ENCODE measurements at places on chromosomes 12 and 14.

DNA sequence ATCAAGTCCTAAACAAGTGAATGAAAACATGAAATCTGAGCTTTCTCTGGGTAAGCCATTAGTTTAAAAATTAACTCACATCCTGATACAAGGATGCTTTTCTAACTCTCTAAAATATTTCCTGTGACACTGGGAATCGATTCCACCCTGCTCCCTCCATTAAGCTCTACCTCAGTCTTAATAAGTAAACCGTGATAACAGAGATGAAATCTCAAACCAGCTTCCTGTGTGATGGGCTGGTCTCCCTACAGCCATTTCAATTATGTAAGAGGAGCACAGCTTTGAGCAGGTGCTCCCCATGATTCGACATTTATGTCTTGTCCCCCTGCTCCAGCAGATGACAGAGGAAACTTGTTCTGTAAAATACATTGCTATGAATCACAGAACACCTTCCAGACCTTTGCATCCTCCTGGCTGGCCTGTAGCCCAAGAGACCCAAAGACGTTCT, 59.0 kb downstream of the GAS2L3 start:
- DNase-seq: no peak

- DNase-seq: no peak
Measured at GRCh38 chr12:58310809-58311622, 369.6 kb downstream of the ATP23 start.

GRCh38 chr12:117040496-117040895, 58.7 kb downstream of the TESC start:
- no peak for DNase-seq

GRCh38 chr14:103188810-103189480, 65.7 kb downstream of the TNFAIP2 start:
- no peak for DNase-seq

DNA sequence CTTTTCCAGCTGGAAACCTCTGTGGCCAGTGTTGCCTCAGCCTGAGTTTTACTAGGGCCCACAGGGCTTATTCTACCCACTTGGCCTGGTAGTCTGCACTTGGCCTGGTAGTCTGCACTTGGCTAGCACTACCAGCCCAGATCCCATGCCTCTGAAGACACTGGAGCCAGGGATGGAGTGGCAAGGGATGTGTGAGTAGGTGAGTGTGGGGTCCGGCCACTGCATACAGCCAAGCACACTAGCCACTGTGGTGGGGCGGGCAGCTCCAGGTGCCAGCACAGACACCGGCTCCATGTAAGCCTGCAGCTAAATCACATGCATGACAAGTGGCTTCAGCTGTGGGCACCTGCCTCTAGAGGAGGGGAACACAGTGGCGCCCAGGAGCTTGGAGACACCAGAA, 63.4 kb upstream of the NAV3 start:
- no peak for DNase-seq

All from cerebellum (tissue), 4 donors.